Stimulated activated CD4-positive, alpha-beta T cell treated with anti-CD3 and anti-CD28 coated beads, Interleukin-2, amount 100 ng/mL, for 24 hours (primary cell): ENCODE measurements at places on chromosomes 1 and 21.
A peak's percentile ranks its signal among the peaks of the same experiment; 100 is the strongest.

GRCh38 chr21:28375708-28376385 lies 616.8 kb downstream of the LTN1 start:
- no peak for DNase-seq

- DNase-seq, result no peak
These were observed 115.2 kb upstream of the SNX7 start for GRCh38 chr1:98546319-98546718.

- DNase-seq, result no peak
These were observed 250.2 kb downstream of the NPHP4 start for GRCh38 chr1:5742032-5742431.

DNA sequence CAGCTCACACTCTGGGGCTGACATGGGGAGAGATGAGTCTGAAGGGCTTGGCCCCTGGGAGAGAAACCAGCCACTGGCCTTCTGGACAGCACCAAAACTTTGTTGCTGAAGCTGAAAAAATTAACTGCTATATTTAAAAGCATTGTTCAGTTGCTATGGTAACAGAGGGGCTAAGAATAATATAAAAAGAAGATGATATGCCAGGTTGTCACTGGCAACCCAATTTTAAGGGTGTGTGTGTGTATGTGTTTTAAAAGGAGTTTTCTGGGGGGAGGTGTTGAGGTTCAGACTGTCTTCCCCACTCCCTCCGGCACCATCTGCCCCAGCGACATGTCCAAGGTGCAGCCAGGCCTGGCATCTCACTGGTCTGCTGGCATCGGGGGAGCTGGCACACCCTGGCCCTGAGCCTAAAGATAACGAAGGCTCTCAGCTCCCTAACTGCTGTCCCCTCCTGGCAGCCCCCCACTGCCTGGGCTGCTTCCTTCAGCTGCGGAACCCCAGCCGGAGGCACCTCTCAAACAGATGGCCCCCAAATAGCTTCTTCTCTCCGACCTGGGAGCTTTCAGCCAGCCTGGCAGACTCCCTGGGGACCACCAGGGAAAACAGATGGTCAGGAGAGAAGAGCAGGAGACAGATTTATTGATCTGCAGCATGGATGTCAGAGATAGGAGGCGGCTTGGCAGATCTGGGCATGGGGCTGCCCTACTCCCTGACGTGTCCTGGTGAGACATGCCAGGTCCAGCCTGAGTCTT lies 203.9 kb downstream of the HIVEP3 start:
- no peak for DNase-seq

DNA sequence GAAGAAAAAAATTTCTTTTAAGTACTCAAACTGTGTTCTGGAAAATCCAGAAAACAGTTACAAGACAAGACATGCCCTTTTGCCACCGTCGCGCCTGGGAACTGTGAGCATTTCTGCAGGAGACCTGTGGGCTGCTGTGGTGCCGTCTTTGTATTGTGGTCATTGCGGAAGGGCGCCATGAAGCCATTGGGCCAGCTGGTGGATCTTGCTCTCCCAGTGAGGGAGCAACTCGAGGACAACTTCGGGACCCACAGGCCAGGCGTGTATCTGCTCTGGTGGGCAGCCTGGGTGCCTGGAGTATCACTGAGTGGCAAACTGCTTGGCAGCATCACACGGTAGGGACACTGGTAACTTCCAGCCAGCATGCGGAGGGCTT lies 3.8 kb upstream of the THEMIS2 start:
- no peak for DNase-seq

- DNase-seq, result no peak
These were observed 13.5 kb upstream of the ERG start for GRCh38 chr21:38511662-38512243.

DNA sequence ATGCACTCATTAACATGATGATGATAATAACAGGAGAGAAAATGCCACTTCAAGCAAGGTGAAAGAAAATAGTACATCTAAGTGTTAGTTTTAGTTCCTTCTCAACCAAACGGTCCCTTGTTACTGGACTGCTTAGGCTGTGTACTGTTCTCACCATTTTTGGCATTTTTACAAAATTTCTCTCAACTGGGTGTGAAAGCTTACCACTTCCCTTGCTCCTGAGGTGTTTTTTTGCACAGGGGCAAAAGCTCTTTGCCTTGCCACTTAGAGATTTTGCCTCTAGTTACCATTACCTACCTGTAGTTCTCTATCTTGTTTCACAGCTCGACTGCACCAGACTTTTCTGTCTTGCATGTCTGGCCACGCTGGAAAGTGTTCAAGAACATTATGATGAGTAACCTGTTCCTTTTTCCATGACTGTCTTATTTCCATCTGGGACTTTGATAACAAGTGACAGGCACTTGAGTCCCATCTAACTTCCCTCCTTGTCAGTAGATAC lies 10.7 kb downstream of the NEK7 start:
- DNase-seq, result peak; percentile 42

DNA sequence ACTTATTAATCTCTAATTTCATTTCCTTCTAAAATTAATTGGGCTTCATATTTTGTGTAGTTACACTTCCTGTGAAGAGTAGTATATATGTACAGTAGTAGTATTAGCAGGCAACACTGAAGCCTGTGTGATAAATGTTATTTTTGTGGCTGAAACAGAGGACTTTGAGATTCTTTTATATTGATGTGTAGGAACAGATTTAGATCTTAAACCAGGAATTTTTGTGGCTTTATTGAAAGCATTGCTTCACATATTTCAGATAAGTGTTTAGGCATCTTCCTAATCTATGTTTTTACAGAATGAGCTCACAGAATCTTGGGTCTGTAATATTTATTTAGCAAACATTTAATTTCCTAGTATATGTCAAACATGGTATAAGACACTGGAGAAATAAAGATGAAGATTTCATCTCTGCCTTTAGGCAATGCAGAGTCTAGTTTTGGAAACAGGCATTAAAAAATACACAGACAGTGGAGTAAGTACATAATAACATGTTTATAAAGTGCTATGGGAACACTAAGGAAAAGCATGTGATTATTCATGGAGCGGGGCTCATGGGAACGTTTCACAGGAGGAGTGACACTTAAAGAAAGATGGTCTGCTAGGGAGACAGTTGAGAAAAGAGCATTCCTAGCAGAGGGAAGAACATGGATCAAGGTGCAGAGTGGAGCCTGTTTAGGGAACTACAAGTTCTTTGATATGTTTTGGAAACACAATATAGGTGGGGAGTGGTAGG lies 52.7 kb downstream of the MIGA1 start:
- no peak for DNase-seq

- no peak for DNase-seq
These were observed 30.0 kb upstream of the UBE2U start for GRCh38 chr1:64173336-64173940.

DNA sequence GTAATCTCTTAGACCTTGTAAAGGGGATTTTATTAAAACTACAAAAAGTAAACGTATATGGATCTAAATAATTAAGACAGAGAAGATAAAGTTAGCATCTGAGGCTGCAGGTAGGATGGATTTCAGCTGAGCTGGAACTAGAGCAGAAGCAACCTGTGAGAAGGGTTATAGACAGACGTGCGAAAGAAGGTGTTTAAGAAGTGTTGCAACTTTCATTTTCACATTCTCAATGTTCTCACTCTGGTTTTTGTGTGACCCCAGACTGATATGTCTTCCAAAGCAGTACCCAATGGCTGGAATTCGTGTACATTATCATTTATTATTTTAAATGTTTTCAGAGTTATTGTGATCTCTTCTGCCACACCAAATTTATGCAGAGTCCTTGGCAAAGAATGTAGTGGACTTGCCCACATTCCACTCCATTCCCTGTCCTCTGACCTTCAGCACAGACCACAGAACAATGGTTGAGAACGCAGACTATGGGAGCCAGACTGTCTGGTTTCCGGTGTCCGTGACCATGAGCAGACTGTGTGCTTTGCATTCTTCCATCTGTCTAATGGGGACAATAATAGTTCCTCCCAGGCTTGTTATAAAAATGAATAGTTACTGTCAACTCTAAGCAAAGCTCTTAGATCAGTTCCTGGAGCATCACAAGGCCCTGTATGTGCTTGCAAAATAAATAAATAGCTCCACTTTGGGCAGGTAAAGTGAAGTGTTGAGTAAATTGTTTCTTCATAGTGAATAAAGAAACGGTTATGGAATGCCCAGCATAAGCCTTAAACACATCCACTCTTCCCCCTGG lies 140.6 kb upstream of the SAMSN1 start:
- no peak for DNase-seq

DNA sequence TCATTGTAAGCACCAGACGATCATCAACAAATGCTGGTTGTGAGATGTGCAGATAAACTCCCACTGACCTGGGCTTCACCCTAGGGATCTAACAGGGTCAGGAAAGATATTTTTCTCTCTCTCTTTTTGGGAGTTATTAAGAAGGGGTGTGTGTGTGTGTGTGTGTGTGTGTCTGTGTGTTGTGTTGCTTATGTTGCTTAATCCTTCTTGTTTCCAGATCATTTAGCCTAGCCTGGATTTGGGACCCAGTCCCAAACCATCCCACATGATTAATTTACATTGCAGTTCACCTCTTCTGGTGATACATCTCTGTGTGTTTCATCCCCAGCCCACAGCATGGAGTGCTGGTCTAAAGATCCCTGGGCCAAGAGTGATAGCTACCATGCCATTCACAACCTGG lies 122.8 kb upstream of the IPO9 start:
- DNase-seq, result no peak

DNA sequence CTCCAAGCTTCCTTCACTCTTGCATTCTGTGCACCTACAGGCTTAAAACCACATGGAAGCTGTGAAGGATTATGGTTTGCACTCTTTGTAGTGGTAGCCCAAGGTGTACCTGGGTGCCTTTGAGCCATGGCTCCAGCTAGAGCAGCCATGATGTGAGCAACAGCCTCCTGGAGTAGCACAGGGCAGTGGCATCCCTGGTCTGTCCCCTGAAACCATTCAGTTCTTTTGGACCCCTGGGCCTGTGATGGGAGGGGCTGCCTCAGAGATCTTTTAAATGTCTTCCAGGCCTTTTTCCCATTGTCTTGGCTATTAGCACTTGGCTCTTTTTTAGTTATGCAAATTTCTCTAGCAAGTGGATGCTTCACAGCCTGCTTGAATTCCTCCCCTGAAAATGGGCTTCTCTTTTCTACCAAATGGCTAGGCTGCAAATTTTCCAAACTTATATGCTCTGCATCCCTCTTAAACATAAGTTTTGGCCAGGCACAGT lies 47.4 kb downstream of the CLCA4 start:
- DNase-seq, result no peak

GRCh38 chr21:34183331-34183928 lies 110.1 kb downstream of the MRPS6 start:
- DNase-seq, result no peak

GRCh38 chr1:20696397-20697333 lies 21.1 kb downstream of the KIF17 start:
- DNase-seq, result peak; percentile 79
